Activated CD4-positive, alpha-beta T cell treated with anti-CD3 and anti-CD28 coated beads, Interleukin-2, amount 50 U/mL, for 16 hours (primary cell): ENCODE measurements at places on chromosomes 11 and 22.

- no peak for DNase-seq
Observed at GRCh38 chr11:88523386-88524071, 186.0 kb upstream of the CTSC start.

- no peak for DNase-seq
Observed at GRCh38 chr11:108160970-108161566, 39.7 kb downstream of the ACAT1 start.

DNA sequence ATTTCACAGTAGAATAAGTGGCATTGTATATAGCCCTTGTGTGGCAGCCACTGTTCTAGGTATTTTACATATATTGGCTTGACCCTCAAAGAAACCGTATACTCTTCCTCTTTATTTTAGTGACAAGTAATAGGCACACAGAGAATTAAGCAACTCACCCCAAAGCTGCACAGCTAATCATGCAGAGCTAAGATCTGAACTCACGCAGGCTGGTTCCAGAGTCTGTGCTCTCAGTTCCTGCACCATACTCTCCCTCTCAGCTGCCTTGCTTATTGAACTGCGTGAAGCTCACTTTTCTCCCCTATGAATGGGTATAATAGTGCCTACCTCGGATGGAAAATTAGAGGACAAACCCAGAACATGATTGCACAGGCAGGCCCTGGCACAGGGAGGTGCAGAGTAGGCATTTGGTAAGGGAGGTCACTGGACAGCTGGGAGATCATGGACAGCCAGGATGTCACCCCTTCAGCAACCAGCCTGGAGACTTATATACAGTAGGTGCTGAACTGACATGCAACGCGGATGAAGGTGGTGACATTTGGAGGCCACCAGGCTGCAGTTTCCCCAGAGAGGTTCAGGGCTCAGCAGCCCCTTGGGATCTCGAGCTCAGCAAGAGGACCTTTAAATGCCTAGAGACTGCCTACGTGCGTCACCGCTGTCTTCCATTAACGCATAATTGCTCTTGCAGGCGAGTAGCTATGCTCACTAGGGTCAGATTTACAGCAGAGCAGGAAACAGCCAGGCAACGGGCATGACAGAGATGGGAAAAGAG is 78.4 kb upstream of the TP53I11 start:
- no peak for DNase-seq

DNA sequence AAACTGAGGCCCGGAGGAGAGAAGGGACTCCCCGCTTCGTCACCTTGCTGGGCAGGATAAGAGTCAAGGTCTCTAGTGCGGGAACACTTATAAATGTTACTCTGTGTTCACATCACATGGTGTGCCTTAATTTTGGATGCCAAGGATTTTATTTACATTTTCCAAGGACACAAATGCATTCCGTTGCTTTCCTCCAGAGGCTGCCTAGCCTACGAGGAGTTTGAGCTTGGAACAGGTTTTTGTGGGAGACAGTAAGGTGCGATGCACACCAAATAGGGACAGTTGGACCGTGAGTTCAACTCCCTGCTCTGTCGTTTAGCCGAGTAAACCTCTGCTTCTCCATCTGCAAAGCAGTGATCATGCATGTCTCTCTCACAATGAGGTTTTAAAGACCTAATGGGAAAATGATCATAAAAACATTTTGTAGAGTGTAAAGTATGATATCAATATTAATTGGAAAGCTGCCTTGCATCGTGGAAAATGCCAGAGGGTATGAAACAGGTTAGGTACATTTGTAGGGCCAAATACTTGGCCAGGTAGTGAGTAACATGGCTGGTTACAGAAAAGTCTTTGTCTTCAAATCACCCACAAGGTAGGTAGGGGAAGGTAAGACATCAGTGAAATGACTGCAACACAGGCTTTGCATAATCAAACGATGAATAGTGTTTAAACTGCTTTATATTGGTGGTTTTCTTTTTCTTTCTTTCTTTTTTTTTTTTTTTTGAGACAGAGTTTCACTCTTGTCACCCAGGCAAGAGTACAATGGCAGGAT is 61.8 kb downstream of the ST3GAL4 start:
- no peak for DNase-seq

- no peak for DNase-seq
Observed at GRCh38 chr11:10261821-10262220, 32.2 kb downstream of the SBF2 start.

DNA sequence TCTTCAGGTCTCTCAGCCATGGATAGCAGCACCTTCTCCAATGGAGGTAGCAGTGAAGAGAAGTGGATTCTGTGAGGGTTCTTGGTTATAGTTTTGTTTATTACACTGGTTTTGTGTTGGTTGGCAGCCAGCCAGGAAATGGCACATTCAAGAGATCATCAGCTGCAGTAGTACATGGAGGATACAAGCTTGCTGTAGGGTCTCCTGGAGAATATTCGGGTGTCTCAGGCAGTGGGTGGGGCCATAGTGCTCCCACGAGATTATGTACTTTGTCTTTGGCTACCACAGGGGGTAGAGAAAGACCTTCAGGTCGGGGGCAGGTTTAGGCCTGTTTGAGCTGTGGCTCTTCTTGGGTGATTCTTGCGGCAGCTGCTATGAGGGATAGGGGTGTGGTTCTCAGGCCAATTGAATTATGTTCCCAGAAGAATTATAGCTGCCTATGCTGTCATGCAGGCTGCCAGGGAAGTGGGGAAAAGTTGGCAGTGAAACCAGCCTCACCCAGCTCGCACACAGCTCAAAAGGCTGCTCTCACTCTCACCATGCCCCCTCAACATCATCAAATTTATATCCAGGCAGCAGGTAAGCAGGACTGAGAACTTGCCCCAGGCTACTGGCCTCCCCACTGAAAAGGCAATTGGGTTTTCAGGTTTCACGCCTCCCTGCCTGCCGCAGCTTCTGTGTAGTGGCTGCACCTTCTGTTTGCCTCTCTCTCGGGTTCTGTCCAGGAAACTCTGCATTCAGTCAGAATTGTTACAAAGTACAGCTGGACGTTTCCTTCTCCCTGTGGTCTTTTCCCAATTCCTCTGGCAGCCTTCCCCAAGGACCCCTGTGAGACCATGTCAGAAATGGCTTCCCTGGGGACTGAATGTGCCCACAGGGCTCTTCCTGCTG is 435.5 kb downstream of the LUZP2 start:
- DNase-seq, result no peak

DNA sequence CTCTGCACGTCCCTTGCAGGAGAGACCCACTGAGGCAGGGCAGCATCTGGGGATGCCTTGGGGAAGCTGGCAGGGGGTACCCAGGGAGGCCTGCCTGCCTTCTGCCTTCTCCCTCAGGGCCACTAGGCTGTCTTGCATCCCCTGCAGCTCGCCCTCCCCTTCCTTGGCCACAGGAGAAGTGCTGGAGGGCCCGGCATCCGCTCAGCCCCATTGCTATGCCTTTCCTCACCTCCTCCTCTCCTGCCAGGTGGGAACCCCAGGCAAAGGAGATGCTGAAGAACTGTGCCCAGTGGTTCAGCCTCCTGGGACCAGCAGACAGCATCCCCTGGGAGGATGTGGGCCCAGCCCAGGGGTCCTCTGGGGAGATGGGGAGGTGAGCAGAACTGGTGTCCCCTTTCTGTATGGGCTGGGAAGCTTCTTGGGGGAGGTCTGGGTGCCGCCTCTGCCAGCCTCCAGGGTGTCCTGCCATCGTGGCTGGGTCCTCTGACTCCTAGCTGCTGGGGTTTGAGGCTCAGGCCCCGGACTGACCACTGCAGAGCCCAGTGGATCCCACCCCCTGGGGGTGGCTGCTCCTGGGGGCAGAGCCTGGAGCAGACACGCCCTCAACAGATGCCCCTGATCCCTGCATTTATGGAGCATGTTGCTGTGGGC is 20.6 kb downstream of the MRGPRG start:
- no peak for DNase-seq
